ENCODE measurements at places on chromosomes 4 and X.

DNA sequence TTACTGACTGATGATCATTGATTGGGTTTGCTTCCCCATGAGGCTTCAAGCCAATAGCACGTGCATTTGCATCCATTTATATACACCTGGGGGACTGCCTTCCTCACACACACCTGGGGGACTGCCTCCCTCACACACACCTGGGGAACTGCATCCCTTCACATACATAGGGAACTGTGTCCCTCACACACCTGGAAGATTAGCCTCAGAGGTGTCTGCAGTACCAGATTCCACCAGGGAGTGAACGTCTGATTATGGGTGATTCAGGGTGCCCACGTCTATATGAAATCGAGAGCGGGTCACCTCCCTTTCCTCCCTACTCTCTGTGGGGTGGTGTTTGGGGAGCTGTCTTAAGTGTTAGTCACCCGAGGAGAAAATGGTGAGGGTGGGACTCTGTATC, 16.9 kb downstream of the CD99 start:
- DNase-seq = no peak

- DNase-seq = no peak
These were observed 312.8 kb upstream of the SMIM31 start for GRCh38 chr4:164441109-164441508.

DNA sequence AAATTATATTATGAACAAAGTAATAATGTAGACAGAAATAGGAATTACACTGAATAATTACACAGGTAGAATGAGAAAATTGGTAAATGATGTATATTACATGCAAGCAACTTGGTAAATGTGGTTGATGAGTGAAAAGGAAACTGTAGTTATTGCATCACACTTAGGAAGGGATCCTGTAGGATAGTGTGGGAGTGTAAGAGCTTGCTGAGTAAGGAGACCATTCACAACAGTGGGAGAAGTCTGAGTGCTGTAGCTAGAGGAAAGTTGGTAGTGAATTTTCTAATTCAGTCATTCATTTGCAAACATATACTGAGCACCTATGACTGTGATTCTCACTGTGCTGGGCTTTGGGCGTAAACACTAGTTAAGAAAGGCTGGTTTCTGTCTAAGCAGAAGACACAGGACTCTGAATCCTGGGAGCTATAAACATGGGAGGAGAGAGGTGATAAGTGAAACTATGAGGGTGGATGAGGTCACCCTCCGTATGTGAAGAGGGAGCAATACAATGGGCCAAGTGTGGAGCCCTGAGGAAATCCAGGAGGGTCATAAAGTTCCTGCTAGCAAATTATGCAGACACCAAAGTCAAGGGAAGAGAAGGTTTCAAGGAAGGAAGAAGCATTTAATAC, 14.2 kb upstream of the CPE start:
- no peak for DNase-seq

DNA sequence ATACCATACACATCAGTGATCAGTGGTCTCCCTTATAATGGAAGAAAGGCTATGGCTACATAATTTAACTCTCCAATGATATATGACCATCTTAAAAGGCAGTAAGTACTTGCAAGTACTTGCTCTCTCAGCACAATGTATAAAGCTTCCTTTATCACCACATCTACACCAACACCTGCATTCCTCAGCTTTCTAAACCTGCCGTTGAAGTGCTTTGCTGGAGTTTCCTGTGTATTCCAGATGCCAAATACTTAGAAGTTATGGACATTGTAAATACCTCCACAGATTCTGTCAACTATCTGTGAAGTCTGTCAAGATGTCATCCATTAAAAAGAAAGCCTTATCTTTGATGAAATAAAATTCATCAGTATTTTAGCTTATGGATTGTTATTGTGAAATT, 335.0 kb upstream of the GALNTL6 start:
- DNase-seq = no peak

DNA sequence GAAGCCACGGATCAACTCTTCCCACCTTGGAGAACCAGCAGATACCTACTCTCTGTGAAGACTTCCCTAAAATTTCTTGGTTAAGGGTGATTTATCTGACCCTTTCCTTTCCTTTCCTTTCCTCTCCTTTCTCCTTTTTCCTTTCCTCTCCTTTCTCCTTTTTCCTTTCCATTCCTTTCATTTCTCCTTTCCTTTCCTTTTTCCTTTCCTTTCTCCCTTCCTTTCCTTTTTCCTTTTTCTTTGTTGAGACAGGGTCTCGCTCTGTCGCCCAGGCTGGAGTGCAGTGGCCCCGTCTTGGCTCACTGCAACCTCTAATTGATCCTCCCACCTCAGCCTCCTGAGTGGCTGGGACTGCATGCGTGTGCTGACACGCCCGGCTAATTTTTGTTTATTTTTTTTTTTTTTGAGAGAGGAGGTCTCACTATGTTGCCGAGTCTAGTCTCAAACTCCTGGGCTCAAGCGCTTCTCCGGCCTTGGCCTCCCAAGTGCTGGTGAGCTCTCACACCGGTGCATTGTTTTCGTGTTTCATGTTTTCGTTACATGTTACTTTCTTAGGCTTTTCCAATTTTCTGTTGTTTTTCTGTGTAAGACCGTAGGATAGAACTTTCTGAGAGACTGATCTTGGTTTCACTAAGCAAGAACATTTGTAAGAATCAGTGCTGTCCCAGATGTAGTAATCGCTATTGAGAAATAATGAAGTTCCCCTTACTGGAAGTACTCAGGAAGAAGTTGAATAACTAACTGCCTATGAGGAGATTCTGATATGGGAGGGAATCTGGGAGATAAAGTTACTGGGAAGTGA, 2.0 kb downstream of the TMEM165 start:
- no peak for DNase-seq

- DNase-seq = no peak
These were observed 1231.3 kb upstream of the PRKX start for GRCh38 chrX:4944767-4945166.

GRCh38 chr4:100098011-100098545, 92.2 kb downstream of the DDIT4L start:
- DNase-seq = no peak

- no peak for DNase-seq
These were observed 19.3 kb upstream of the UVSSA start for GRCh38 chr4:1327526-1328266.

- no peak for DNase-seq
These were observed 114.6 kb upstream of the PUDP start for GRCh38 chrX:7262551-7262950.

DNA sequence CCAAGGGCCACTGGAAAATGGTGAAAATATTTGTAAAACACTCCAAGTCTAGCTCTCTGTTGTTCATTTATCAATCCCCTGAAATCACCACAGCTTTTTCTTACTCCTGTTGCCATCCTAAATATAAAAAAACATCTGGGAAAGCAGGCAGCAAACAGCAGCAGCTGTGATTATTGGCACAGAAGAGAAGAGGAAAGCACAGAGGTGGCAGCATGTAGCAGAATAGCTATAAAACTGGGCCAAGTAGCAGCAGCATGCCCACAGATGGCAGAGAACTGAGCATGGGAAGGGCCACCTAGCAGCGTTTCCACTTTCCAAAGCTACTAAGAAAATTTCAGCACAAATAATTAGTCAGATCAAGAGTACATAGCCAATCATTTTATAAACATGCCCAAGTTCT, 307.2 kb downstream of the SLC7A11 start:
- no peak for DNase-seq

- no peak for DNase-seq
These were observed 94.2 kb downstream of the PHEX start for GRCh38 chrX:22126327-22126726.

DNA sequence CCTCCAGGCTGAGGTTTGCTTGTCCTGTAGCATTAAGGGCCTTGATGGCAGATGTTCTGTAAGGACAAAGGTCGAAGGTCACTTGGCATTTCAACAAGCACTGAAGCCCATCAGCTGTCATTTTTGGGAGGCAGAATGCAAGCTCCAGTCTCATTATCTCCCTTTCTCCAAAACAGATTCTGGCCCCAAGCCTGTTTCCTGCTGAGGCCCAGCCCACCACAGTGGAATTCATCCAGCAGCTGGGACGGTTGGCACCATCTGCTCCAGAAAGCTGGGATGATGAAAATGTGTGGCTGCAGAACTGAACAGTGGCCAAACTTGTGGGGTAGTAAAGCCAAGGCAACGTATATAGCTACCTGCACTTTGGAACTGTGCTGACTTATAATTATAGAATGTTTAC, 17.7 kb upstream of the PPEF2 start:
- DNase-seq = no peak

DNA sequence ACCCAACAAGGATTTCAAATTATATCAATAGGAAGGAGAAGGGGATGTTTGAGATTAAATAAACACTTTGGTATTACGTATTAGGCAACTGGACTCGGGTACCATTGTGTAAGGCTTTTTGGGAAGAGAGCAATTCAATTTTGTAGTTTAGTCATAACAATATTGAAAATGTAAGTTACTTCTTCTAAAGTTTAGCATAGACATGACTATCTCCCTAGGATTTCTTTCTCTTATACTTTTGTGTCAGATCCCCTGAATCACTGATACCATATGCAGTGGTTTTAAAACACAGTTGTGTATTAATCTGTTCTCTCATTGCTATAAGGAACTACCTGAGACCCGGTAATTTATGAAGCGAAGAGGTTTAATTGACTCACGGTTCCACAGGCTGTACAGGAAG, 123.8 kb upstream of the FAM9C start:
- no peak for DNase-seq

DNA sequence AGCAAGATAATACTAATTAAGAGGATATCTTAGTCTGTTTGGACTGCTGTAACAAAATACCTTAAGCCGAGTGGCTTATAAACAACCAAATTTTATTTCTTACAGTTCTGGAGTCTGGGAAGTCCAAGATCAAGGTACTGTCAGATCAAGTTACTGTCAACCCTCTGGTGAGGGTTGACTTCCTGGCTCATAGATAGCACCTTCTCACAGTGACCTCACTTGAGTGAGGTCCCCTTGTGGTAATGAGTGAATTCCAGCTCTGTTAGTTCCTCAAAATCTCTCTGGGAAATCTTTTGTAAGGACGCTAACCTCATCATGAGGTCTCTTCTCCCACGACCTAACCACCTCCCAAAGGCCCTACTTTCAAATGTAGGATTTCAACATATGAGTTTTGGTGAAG, 36.9 kb upstream of the ADGRA3 start:
- DNase-seq = no peak

DNA sequence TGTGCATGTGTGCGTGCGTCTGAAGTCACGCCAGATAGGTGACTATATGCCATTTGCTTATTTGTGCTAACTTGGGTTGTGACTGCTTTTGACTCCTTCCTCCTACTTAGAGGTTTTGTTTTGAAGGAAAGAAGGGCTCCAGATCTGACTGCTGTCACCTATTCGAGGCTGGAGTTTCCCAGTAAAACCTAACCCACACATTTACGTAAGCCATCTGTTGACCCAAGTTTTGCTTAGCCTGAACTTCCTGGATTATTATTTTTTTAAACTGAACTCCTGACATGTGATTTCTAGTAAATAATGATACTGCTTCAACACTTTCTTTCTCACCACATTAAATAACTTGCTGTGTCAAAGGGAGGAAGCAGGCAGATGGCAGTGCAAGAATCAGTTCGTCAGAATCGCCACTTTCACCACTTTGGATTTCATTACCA, 41.5 kb downstream of the DTHD1 start:
- no peak for DNase-seq

GRCh38 chrX:39728852-39729598, 368.7 kb downstream of the BCOR start:
- DNase-seq = no peak

DNA sequence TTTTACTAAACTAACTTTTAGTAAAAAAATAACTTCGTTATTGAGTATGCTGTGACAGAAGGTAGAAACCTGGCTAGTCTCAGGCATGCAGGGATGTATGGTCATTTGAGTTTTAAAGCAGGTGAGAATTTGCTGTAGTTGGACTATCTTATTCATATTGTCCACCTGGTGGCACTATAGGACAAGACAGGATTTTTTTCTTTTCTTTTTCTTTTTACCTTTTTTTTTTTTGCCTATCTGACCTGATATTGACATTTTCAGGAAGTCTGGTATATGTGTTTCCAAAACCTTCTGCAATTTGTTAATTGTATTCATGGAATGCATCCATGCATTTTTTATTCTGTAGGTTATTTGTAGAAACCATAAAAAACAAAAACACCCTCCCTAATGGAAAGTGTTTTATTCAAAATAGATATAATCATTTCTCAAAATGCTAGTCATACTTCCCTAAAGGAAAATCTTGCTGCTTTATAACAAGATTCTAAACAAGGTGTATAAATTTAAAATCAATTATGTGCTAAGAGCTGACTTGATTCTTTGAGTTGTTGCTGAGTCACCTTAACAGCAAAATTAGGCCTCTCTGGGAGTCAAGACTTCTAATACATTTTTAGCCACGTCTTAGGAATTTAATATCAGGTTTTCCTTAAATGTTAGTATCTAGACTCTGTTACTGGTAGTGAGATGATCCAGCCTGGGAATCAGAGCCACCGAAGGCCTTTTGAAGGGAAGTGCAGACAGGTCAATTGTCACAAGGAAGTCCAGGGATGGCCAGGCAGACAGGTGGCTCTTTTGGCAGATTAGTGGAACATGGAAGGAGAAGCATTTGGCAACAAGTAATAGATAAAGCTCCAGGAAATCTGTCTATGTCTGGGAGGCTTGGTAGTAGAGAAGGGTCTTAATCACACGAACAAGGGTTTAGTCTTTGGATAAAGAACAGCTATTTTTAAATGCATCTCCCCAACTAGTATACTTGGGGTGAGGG, 201.3 kb upstream of the GNPDA2 start:
- peak; percentile 79 for DNase-seq

DNA sequence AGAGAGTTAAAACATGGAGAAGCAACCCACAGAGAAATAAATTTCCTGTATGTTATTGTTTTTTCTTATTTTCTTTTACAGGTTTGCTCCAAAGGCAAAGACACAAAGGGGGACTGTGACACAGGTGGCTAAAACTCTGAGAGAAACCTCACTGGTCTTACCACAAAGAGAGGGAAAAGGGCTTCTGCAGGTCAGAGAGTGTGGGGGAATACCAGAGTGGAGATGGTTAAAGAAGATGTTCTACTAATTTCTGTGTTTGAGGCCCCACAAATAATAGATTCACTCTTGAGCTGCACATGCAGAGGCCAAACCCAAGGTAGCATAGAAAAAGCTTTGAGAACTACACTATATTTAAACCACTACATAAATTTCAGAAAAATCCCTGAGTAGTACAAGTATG, 151.3 kb downstream of the GABRA3 start:
- DNase-seq = no peak

- no peak for DNase-seq
These were observed 29.6 kb downstream of the CXCL13 start for GRCh38 chr4:77635246-77635645.

DNA sequence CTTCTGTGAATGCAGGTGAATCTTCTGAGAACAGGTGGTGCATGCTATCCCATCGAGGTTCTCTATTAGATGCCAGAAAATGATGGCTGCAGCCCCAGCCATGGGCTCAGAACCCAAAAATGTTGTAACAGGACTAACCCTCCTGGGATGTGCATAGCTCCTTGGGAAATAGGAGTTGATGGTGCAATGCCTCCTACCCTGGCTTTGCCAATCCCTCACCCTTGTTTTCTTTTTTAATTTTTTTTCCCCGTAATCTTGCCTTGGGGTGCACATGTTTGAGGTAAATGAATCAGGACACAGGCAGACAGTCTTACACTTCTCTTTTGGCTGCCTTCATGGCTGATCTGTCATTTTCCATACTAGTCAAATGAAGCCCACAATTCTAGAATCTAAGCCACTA, 96.6 kb downstream of the KIT start:
- DNase-seq = no peak

GRCh38 chr4:139184129-139184528, 7.1 kb upstream of the ELF2 start:
- DNase-seq = no peak

GRCh38 chr4:31539284-31540069, 819.3 kb downstream of the PCDH7 start:
- DNase-seq = no peak

GRCh38 chr4:74897386-74897785, 35.5 kb upstream of the PARM1 start:
- DNase-seq = no peak

Data from kidney (tissue), 22 donors.